ENCODE measurements at places on chromosomes 7 and 10.

- no peak for DNase-seq
These were observed 42.9 kb upstream of the ZNF716 start for GRCh38 chr7:57407125-57407524.

GRCh38 chr10:77251297-77252013, 386.2 kb downstream of the KCNMA1 start:
- DNase-seq: no peak

GRCh38 chr10:124450012-124450782, at the start of gene NKX1-2:
Gene NKX1-2, minus strand, starts transcription at chr10:124450035. Its CDS starts 92 bp downstream, at chr10:124449943.
- DNase-seq: no peak

DNA sequence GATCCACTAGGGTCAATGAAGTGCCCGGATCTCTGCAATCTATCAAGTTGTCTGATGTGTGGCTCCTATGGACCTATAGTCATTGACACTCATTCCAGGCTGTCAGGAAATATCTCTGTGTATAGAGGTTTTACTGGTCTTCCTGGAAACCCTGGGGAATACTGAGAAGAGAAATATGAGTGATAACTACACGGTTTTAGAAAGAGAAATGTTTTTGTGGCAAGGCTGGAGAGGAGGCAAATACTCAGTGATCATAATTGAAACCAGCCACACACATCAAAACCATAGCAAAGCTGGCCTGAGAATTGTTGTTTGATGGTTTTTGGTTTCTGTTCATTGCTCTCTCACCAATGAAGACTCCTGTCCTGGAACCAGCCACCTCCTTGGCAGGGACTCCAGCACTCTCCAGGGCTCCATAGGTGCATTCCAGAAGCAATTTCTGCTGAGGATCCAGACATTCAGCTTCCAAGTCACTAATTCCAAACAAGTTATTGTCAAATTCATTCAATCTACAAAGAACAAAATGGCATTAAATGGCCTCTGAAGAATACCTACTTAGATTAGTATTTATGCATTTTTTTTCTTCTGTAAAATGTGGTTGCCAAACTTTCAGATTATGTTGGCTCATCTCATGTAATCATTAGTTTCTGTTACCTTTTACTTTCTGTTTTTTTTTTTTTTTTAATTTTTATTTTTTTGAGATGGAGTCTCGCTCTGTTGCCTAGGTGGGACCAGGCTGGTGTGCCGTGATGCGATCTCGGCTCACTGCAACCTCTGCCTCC, 108.6 kb upstream of the ABI1 start:
- peak; percentile 59 for DNase-seq

- DNase-seq: no peak
These were observed 2.7 kb upstream of the FRAT2 start for GRCh38 chr10:97336942-97337831.

GRCh38 chr10:36380538-36380937, 738.4 kb upstream of the FZD8 start:
- DNase-seq: no peak

DNA sequence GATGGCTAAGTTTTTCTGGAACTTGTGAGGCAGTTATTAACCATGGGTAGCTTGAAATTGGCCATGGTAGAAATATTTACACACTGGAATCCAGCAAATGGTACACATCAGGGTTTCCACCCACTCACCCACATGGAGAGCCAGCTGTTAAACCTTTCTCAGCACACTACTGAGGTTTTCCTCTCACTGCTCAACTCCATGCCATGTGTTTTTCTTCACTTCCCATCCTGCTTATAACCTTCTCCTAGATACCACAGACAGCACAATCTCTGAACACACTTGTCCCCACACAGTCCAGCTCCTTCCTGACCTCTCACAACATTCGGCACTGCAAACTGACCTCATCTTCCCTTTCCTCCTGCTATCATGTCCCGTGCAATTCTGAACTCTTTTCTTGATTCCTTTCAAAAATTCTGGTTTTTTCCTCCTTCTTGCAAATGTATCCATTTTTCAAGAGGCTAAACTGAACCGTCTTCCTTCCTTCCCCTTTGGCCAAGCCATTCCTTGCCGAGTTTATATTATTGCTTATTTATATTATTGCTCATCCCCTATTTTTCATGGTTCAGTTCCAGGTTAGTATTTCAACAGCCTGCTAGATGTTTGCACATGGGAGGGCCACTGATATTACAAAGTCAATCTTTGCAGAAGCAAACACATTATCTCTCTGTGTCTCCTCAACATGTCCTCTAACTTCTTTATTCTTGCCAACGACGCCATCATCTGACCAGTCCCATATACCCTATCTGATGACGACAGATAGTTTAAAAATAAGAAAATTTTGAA, 606.4 kb downstream of the SORCS1 start:
- DNase-seq: no peak

GRCh38 chr7:42991913-42992591, 59.9 kb downstream of the MRPL32 start:
- no peak for DNase-seq

DNA sequence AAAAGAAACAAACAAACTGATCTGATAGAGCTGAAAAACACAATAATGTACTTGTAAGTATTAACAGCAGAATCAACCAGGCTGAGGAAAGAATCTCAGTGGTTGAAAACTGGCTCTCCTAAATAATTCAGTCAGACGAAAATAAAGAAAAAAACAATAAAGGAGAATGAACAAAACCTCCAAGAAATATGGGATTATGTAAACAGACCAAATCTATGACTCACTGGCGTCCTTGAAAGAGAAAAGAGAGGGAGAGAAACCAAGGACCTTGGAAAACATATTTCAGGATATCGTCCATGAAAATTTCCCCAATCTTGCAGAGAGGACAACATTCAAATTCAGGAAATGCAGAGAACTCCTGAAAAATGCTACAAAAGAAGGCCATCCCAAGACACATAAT, 62.9 kb downstream of the FBXL13 start:
- DNase-seq: no peak

DNA sequence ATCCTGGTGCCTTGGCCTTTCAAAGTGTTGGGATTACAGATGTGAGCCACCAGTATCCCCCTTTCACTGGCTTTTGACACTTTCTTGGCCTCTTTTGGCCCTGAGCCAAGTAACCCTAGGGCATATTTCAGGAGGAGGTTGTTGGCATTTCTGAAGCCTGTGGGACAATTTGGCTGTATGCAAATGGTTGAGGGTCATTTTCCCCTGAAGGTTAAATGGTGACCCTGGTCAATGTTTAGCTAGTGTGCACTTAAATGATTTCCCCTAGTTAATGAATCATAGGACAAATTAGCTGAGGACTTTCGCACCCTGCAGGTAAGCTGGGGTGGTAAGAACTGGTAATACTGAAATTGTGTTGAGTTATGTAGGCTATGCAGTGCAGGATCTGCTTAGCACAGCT, 660.5 kb downstream of the LRMDA start:
- DNase-seq: no peak

GRCh38 chr10:101704331-101704730, 9.4 kb upstream of the FBXW4 start:
- no peak for DNase-seq

- DNase-seq: no peak
These were observed 202.3 kb upstream of the ZNF32 start for GRCh38 chr10:43851030-43851429.

DNA sequence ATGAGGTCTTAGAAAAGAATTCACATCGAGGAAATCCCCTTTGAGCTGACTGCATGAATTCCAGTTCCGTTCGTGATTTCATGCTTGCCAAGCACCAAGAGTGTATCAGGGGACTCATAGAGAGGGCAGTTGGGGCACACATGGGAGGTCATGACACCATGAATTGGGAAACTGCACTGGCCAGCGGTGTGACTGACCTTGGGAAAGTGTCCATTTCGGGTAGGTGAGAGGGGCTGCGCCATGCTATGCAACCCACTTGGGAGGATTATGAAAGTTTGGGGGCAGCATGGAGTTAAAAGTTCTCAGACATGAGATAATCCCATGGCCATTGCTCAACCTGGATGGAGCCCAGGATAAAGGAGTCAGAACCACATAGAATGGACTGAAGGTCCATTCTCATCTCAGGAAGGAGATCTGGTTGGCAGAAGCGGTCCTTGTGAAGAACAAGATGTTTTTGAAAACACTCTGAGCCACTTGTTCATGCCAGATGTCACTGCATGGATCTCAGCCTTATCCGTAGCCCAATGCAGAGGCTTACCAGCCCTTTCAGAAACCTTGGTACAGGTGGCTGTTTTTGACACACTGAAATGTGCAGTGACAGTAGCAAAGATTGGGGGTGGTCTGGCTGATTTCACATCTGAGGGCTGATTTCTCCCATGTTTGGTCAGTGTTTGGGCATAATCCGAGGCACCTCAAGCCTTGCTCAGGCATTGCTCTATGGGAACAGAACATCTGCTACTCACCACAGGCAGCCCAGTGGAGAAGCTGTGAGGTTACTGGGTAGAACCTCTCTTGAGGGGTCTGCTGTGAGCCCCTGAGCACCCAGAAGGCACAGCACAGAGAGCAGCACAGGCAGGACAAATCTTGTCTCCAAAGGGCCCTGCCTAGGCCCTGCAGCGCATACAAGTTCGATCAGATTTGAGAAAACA, 252.3 kb downstream of the CXCL12 start:
- no peak for DNase-seq

DNA sequence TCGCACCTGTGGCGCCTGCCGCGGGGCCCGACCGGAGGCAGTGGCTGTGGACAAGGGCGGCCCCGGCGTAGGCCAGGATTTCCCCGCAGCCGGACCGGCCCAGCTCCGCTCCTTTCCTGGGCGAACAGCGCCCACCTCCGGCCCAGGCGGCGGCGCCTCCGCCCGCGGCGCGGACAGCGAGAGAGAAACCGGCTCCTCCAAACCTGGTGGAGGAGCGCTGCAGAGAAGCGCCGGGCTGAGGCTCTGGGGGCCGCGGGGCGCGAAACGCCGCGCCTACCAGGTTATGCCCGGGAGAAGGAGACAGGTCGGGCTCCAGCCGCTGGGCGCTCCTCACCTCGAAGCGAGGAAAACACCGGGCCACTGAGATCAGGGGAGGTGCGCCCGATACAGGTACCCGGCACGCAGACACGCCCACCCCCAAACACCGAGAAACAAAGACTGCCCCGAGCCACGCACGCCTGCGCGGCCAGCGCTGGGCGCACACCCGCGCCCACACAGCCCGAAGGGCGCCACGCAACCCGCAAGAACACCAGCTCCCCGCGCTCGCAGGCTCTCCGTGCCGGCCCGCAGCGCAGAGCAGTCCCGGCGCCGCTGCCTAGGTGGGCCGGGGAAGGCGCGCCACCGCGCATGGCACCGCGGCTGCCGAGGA, 3.3 kb downstream of the GRID1 start:
- no peak for DNase-seq

DNA sequence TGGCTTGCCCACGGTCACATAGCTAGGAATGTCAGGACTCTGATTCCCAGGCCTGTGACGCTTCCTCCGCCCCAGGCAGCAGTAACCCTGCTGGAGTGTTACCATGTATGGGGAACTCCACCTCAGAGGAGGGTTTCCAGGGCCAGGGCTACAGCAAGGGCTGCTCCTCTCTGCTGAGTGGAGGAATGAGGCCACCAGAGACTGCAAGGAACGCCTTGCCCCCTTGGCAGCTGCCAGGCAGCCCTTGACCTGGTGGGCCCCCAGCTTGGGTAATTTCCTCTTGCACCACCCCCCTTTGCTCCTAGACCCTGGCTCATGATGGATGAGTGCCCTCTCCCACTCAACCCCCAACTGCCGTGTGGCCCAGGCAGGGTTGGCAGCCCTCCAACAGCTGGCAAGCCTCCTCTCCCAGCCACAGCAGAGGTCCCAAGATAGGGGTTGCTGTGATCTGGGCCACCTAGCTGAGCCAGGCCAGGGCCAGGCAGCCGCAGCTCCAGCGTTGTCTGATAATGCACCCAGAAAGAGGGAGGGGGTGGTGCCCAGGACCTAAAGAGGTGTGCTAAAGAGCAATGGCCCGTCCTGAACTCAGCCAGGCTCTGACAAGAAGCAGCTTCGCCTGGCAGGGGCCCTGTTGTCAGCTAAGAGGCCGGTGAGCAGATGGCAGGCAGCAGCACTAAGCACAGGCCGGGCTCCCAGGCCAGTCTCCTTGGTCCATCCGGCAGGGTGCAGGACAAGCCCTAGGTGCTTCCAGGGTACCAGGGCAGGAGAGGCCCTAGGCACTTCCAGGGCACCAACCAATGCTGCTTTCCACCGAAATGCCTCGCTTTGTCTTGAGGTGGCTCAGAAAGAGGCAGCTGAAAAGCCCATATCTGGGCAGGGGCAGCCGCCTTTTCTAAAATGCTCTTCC, 35.4 kb downstream of the DRGX start:
- no peak for DNase-seq

DNA sequence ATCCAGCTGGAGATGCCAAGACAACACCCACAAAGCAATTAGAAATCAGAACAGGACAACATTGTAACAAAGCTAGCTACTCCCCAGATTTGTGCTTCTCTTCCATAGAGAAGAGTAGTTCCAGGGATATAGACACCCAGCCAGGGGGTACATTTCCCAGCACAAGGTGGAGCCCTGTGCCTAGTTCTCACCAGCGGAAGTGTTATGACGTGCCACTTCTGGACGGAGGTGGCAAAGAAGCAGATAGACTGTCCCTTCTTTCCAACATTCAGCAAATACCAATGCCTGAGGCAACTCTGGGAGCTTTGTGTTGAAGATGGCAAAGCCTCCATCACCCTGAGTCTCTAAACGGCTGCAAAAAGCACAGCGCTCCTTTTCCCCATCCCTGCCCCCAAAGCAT, 23.4 kb upstream of the GSAP start:
- DNase-seq: no peak

DNA sequence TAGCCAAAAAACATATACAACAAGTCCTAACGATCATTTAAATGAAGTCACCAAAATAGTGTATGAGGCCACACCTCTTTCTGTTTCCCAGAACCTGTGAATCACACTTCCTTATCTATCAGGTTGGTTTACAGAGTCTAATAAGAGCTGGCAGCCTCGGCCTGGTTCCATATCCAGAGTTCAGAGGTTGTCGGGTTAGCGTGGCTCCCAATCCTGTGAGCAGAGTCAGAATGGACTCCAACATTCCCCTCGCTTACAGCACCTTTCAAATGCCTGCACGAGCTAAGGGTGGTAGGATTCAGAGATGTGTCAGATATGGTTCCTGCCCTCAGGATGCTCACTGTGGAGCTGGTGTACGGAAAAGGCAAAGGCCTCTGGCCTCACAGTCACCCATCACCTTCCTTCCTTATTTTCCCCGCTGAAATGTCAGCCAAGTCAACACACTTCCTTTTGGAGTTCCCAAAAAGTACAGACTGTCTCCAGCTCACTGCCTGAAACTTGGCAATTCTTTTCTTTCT, 6.0 kb downstream of the IL15RA start:
- DNase-seq: no peak

GRCh38 chr10:85614566-85614965, 752.0 kb downstream of the GRID1 start:
- DNase-seq: no peak
